ENCODE measurements at places on chromosomes 11 and 22.

- DNase-seq: no peak
Measured at GRCh38 chr11:66338276-66339161, 2.3 kb upstream of the RIN1 start.

- no peak for DNase-seq
Measured at GRCh38 chr11:121829159-121829643, 286.8 kb downstream of the BLID start.

DNA sequence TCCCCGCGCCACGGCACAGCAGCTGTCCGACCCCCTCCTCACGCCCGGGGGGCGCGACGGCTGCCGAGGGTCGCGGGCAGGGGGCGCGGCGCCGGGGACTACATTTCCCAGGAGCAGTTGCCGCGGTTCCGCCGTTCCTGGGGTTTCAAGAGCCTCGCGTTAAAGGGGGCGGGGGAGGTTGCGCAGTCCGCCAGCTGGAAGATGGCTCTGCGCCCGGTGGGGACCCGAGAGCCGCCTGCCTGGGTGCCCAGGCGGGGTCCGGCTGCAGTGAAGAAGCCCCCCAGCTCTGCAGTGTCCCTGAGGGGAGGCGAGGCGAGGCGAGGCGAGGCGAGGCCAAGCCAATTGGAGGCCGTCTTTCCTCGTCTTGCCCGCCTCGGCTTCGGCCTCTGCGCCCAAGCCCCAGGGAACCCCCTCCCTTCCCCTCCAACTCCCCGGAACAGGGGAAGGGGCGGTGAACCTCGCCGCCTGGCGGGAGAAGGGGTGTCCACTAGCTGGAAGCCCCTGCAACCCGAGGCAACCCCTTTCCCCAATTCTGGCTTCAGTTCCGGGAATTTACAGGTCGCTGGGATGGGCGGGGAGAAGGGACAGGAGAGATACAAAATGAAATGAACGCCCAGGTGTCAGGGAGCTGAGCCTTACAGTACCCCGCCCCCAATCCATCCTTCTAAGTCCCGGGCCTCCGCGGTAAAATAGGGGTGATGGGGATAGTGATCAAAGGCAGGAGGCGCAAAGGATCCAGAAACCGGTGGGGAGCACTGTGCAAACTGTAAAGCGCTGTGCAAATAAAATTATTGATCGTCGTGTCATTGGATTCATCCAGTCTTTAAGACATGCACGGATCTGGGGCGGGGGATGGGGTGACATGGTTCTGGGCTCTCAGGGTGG lies 5.2 kb upstream of the GCAT start:
- DNase-seq: peak; percentile 81

GRCh38 chr11:134905928-134906327 lies 493.9 kb upstream of the B3GAT1 start:
- no peak for DNase-seq

Data from nephron progenitor cell (in vitro differentiated cells).